ENCODE measurements at places on chromosomes 13 and 19.

GRCh38 chr19:11010041-11010440 lies 49.2 kb downstream of the SMARCA4 start:
- no peak for DNase-seq

DNA sequence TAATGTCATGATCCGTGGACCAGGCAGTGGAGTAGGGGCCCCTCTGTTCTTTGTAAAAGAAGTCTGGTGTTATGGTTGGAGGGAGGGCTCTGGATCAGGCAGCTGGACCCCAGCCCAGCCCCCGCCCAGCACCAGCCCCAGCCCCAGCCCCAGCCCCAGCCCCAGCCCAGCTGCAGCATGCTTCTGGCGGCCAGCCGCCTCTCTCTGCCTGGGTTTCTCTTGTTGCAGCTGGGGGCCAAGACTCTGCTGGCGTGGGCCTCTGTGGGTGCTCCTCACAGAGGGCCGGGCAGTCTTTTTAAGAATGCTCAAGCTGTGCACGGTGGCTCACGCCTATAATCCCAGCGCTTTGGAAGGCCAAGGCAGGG lies 17.9 kb downstream of the DOT1L start:
- no peak for DNase-seq

GRCh38 chr13:43240278-43240677 lies 216.9 kb downstream of the DNAJC15 start:
- no peak for DNase-seq

DNA sequence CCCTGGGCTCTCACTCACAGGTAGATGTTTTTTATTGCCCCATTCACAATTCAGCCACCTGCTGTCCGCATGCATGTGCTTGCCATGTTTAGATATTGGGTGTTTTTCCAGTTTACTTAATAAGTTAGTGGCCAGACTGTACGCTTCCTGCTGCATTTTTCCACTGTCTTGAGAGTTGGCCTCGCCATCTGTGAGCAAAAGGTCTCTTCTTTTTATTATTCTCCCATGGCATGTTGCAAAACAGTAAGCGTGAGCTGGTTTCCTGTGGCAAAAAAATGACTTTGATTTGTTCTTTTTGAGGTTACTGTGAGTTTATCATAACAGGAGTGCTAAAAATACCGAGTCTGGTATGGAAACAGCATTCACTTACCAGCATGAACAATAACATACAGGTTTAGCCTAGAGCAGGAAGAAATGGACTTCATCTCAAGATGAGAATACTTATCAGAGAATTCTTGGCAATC lies 46.0 kb downstream of the SAE1 start:
- peak; percentile 56 for DNase-seq

GRCh38 chr13:96041326-96042110 lies 11.7 kb downstream of the UGGT2 start:
- no peak for DNase-seq

- no peak for DNase-seq
Measured at GRCh38 chr19:10158071-10158470, 36.7 kb downstream of the DNMT1 start.

- DNase-seq: no peak
Measured at GRCh38 chr19:16445238-16446107, 26.3 kb downstream of the EPS15L1 start.

- DNase-seq: no peak
Measured at GRCh38 chr13:75226733-75227435, 255.1 kb downstream of the TBC1D4 start.

GRCh38 chr13:111216166-111216960 lies 101.3 kb downstream of the ARHGEF7 start:
- no peak for DNase-seq

- DNase-seq: no peak
Measured at GRCh38 chr19:6464070-6464873, at the start of gene CRB3. Gene CRB3 (plus strand): TSS chr19:6464271. CDS start chr19:6464702, 431 bp downstream.

DNA sequence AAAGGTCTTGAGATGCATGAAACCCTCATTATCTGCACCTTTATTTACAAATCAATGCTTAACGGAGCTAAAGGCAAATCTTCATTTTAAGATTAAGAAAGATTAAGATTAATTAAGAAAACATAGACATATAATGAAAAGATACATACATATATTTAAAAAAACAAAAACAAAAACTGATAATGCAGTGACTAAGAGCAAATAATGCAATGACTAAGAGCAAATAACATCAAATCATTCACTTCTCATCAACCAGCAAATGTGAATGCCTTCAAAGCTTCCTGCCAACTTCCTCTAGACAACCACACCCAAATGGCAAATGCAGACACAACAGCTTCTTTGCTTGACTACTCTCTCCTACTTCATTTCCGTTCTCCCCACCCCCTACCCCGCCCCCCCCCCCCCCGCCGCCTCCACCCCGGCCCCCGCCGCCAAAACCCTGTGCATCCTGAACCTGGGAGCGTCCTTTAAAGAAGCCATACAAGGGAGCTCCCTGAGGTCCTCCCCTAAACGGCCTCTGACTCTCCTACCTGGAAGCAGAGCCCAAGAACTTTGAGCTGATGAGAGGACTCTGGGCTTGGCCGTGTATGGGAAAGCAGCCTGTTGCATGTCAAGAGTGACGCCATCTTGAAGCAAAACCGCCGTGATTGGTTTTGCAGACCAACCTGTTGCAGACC lies 24.5 kb downstream of the TEX101 start:
- peak; percentile 65 for DNase-seq

- DNase-seq: no peak
Measured at GRCh38 chr13:64553411-64554129, 2676.6 kb downstream of the PCDH9 start.

- no peak for DNase-seq
Measured at GRCh38 chr13:48515732-48516131, 17.1 kb downstream of the RCBTB2 start.

DNA sequence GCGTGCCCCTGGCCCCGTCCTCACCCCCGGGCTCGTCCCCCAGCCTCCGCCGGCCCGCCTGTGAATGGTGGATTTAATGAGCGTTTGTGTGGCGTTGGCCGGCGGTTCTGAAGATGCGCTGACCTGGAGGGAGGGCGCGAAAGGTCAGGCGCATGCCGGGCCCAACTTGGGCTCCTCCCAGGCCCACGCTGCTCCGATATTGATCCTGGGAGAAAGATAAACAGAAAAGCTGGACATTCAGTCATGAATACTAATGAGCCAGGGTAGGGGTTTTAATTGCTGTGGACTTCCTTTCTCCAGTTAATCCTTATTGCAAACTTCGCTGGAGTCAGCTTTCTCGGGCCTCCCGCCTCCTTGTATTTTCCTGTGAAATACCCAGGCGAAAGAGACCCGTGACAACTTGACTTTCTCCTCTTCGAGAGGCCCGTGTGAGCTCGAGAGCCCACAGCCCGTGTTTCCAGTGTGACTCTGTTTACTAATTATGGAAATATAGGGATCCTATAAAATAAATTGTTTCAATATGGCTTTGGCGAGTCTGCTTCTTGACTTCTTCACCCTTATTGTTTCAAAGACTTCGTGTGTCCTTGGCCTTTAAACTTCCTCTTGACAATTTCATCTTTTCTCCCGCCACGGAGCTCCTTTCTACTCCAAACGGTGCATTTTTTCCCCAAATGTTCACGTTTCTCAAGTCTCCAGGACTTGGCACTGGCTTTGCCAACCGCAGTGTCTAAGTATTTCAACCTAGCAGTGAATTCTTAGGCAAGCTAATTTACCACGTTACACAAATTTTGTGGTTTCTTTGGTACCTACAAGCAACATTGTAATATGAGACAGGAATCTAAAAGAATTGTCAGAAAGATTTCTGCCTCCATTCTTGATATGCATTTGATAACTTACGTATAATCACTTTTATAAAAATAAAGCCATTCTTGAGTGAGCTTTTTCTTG lies 10.5 kb downstream of the ZIC2 start:
- DNase-seq: no peak

DNA sequence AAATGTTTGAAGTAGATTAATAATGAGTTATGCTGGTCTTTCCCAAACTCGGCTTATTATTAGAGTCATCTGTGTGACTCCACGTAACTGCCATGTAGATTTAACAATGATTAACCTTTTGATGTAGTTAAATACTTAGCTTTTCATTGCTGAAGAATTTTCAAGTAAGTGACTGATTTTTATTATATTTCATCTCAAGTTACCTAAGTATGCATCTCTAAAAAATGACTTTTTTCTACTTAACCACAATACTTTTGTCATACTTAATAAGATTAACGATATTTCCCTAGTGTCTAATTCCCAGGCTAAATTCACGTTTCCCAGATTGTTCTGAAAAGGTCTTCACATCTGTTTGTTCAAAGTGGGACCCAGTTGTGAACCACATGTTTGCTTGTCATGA lies 17.8 kb downstream of the BIVM start:
- DNase-seq: no peak

DNA sequence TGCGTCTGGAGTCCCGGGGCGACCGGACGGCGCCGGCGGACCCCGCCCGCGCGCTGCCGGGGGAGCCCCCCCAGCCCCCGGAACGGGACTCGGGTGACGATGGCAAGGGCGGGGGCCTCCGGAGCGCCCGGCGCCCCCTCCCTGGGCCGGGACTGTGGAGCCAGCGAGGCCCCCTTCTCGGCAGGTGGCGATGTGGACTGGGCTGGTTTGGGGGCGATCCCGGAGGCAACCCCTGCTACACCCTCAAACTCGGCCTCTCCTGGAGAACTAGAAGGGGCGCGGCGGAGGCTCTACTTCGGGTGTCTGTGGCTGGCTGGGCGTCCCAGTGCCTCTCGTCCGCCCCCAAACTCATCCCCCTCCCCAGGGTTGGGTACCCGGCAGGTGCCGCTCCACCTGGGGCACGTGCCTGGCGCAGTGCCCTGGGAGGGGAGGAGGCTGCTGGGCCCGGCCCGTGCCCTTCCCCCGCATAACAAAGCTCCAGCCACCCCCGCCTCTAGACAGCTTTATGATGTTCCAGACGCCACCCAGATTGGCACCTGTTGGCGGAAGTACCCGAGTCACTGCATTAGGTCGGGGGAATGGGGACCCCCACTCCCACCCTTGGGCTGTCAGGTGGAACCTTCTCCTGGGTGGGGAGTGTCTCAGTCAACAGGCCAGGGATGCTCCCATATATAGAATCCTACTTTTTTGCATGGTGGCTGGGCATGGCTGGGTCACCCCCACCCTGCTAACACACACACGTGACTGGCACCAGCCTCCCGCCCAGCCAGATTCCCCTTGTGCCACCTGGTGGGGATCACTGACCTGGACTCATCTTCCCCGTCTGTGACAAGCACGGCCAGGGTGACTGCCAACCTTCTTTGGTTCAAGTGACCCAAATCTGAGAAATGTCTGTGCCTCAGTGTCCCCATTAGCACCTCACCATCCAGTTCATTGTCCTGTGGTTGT lies 722 bp downstream of the PKN1 start:
- DNase-seq: peak; percentile 54

- no peak for DNase-seq
Measured at GRCh38 chr13:97394542-97394941, 39.4 kb upstream of the RAP2A start.

DNA sequence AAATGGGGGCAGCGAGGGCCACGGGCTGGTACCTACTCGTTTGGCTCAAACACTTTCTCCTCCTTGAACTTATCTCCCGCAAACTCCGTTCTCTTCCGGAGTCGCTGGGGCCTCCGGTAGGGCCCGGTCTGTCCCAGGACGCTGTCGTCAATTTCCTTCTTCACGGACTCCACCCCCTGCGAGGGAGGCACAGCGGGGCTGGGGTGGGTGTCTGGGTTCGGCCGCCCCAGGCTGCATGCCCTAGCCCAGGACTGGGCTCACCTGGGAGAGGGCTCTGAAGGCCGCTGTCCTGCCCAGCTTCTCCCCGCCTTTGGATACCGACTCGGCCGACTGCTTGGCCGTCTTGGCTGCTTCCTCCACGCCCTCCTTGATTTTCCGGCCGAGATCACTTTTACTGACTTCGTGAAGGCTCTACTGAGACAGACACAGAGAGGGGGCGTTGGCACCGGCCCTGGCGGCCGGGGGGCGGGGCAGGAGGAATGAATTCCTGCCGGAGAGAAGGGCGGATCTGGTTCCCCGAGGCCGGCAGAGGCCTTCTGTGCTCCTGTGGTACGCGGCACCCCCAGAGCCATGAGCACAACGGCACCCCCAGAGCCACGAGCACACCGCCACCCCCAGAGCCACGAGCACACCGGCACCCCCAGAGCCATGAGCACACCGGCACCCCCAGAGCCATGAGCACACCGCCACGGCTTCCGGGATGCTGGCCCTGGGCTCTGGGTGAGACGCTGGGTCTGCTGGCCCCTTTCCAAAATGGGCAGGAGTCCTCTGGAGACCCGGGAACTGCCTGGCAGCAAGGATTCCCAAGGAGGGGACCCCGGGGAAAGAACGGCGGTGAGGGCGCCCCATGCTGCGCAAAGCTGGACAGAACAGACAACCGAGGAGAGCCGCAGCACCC lies 8.1 kb upstream of the CTXN1 start:
- no peak for DNase-seq

DNA sequence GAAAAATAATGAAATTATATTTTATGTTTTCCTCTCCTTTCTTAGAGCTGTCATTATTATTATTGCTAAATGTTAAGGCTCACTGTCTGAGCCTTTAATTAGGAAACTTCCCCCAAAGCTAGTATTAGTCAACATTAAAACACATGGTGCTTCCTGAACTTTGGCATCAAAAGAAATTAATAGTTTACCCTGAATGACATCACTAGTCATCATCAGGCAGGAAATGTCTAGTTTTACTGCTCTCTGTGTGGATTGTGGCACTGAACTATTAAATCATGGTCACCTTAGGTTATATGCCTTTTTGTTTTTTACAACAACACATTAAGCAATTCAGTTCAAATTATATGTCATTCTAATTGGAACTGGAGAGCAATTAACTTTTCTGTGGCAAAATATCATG lies 595.5 kb downstream of the SLITRK1 start:
- no peak for DNase-seq

GRCh38 chr13:29964181-29964845 lies 113.9 kb upstream of the UBL3 start:
- no peak for DNase-seq

- no peak for DNase-seq
Measured at GRCh38 chr19:7845390-7846154, 15.6 kb downstream of the EVI5L start.

DNA sequence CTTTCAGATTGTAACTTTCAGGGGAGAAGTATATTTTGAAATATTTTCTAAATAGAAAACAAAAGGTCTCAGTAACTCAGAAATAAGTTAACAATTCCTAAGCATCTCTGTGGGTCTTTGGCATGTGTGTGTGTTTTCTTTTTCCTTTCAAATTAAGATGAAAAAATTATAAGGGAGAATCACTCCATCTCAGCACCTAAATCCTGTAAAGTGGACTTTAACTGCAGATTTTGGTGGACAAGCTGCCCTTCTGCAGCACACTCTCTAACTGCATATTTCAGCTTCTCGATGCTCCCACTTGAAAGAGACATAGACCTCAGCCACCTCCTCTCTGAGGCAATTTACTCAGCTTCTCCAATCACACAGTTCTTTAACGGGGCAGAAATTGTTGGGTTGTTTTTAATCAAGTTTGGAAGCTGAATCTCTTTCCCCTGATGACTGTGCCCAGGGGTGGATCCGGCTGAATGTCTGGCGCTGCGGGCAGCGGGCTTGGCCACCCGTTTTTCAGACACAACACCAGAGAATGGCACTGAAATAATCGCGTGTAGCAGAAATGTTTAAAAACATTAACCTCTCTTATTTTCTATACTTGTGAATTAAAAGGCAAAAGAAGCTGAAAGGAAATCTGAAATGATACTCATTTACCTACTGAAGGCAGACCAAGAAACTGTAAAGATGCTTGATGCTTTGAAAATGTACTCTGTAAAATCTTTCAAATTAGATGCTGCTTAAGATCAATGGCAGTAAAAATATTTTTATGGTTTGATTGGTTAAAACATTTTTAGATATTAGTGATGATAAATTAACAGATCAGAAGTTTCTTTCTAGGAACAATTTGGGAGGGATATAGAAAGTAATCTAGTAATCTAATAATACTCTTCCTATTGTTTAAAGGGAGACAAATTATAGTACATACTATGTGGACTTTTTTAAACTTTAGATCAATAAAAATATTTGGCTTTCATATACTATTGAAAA lies 12.4 kb downstream of the ZIC2 start:
- no peak for DNase-seq

Data from immature natural killer cell (primary cell).